WERI-Rb-1 (cell line): ENCODE measurements at places on chromosomes 11 and 22.

DNA sequence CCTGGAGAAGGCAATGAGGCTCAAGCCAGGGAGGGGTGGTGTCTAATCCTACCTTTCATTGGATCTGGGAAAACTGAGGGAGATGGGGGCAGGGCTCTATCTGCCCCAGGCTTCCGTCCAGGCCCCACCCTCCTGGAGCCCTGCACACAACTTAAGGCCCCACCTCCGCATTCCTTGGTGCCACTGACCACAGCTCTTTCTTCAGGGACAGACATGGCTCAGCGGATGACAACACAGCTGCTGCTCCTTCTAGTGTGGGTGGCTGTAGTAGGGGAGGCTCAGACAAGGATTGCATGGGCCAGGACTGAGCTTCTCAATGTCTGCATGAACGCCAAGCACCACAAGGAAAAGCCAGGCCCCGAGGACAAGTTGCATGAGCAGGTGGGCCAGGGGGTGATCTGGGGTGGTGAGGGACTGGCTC, at the start of gene FOLR1:
FOLR1 (plus strand) TSS at position 180 of the 421 bp plus-strand sequence; CDS start at position 214, 34 bp downstream.
- DNase-seq = peak; percentile 37

DNA sequence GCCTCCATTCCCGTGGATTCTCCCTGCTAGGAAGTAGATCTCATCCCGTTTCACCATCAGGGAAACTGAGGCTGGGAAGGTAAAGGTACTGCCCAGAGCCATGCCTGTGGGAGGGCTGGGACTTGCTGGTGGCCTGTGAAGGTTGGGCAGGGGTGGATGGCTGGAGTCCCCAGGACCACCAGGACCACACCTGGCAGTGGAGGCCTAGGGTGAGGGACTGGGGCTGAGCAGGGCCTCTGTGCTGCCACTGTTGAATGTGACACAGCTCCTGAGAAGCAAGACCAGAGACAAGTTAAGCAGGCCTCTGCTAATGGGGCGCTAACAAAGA, 26.2 kb upstream of the PRODH start:
- no peak for DNase-seq

- peak; percentile 39 for DNase-seq
Observed at GRCh38 chr11:61764606-61765260, 12.3 kb downstream of the MYRF start.

- DNase-seq = no peak
Observed at GRCh38 chr22:20663137-20663828, 110.6 kb upstream of the SERPIND1 start.

GRCh38 chr11:113547739-113548138, 72.5 kb upstream of the DRD2 start:
- no peak for DNase-seq

DNA sequence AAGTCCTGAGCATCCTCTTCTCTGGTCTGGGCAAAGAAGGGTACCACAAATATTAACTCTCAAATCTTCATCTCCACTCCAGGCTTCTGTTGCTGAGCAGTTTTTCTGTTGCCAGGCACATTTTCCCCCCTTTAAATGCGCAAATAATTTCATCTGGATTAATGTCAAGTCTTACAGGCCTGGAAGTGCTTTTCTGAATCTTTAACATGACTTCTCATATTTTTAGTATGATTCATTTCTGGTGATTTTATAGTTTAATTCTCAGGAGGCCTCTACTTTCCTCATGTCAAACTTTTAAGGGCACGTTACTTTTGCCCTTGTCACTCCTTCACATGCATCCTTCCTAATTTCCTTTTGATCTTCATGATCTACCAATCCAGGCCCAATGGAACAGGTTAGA, 510.2 kb downstream of the METTL15 start:
- DNase-seq = no peak

GRCh38 chr11:119149018-119149785, at the start of gene ABCG4:
Gene ABCG4 (plus strand): TSS chr11:119149052. CDS start chr11:119149966, 914 bp downstream.
- DNase-seq = peak; percentile 81

- no peak for DNase-seq
Observed at GRCh38 chr11:24885580-24886173, 388.8 kb downstream of the LUZP2 start.

GRCh38 chr11:18704698-18705097, 6.1 kb downstream of the TMEM86A start:
- no peak for DNase-seq

GRCh38 chr22:33492210-33492651, 428.0 kb downstream of the LARGE1 start:
- no peak for DNase-seq

- no peak for DNase-seq
Observed at GRCh38 chr22:41369424-41369745, 12.4 kb upstream of the TEF start.

DNA sequence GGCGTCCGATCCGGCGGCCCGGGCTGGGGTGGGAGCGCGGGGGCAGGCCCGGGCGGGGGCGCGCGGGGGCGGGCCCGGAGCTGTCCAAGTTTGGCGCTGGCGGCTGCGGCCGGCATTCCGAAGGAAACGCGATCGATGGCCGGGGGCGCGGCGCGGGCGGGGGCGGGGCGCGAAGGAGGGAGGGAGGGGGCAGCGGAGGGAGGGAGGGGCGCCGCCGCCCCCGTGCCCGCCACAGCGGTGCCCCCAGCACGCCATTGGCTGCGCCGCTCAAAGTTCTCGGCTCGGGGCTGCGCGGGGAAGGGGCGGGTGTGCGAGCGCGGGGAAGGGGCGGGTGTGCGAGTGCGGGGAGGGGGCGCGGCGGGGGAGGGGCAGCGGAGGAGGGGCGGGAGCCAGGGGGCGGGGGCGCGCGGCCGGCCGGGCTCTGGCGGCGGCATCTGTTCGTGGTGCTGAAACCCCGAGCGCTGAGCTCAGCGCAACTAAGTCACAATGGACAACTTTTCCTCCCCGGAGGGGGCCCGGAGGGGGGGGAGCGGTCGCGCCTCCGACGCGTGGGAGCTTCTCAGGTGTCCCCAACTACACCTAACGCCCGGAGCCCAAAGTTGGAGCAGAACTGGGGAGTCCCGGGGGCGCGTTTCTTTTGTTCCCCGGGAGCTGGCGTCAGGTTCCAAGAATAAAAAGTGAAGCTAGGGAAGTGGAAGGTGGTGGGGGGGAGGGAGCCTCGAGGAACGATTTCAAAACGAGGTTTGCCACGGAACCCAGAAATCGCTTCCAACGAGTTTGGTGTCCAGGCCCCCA, 2.2 kb downstream of the PHF21B start:
- DNase-seq = peak; percentile 87

DNA sequence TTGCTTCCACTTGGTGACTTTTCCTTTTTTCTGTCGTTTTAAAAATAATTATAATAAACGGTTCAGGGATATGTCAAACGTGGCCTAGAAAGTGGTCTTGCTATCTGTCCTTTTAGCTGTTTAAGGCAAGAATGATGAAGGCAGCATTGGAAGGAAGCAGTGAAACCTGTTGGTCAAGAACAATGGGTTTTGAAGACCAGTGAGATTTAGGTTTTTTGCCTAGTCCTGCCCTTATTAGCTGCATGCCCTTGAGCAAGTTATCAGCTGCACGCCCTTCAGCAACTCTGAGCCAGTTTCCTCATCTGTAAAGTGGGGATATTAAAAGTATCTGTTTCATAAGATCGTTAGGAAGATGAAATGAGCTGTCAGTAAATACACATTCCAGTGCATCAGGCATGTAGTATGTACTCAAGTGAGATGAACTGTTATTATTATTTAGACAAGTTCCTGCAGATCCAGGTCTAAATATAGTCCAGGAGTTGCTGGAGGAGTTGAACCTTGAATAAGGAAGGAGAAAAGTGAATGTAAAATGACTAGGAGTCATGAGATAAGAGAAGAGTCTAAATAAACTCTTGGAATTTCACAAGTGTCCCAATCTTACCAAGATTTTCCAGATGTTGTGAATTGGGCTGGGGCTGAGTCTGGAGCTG, 90.8 kb upstream of the HSD17B12 start:
- no peak for DNase-seq

DNA sequence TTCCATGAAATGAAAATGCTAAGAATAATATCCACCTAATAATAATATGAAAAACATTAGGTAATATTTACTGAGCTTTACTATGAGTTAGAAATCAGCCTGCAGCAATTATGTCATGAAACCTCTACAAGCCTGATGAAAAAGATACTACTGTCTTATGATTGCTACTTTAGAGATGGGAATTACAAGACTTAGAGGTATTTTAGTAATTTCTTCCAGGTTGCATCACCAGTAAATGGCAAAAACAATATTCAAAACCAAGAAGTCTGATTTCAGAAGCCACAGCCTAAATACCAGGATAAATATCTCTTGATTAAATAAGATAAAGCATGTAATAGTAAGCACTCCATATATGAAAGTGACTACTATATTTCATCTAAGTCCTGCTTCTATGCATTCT, 13.8 kb downstream of the OR5B21 start:
- DNase-seq = no peak

DNA sequence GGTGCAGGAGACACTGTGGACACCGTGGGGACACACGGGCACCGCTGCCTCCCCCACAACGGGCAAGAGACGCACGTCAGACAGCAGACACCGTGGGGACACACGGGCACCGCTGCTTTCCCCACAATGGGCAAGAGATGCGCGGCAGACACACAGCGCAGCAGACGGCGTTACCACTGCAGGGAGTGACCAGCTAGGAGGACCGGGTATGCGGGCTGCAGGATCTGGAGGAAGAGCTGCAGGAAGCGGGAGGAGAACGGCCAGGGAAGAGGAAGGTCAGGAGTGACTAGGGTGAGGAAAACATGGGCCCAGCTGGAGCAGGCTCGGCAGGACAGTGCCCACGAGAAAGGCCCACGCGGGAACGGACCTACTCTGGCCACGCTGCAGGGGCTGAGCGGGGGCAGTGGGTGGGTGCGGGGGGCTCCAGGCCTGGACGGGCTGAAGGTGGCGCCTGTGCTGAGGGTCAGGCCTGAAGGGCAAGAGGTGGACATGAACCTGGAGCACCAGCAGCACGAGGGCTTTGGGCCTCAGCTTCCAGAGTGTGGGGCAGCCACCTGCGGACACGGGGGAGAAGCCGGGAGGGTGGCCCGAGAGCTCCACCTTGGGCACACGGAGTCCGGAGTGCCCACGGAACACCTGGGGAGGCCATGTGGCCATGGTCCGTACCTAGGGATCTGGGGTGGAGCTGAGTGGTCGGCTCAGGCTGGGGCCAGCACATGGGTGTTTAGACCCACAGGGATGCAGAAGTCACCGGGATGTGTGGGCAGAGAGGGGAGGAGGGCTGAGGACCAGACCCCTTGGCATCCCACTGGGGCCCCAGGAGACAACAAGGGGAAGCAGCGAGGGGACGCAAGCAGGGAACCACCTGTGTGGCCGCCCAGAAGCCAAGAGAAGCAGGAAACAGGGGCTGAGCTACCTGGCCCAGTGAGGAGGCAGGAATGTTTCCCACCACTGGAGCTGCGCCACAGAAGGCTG, 16.5 kb downstream of the TOLLIP start:
- DNase-seq = no peak

DNA sequence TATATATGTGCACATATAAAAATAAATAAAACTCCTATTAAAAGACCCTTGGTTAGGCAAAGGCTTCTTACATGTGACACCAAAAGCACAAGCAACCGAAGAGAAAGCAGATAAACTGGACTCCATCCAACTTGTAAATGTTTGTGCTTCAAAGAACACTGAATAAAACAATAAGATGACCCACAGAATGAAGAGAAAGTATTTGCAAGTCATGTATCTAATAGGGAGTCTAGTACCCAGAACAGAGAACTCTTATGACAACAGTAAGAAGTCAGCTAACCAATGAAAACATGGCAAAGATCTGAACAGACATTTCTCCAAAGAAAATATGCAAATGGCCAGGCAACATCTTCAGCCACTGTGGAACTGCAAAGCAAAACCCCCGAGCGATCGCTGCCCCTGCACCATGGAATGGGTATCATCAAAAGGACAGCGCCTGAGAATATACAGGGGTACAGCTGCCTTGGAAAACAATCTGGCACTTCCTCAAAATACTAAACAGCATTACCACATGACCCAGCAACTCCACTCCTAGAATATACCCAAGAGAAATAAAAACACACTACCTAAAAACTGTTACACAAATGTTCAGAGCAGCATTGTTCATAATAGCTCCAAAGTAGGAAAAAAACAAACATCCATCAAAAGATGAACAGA, 17.2 kb downstream of the BRD1 start:
- no peak for DNase-seq

DNA sequence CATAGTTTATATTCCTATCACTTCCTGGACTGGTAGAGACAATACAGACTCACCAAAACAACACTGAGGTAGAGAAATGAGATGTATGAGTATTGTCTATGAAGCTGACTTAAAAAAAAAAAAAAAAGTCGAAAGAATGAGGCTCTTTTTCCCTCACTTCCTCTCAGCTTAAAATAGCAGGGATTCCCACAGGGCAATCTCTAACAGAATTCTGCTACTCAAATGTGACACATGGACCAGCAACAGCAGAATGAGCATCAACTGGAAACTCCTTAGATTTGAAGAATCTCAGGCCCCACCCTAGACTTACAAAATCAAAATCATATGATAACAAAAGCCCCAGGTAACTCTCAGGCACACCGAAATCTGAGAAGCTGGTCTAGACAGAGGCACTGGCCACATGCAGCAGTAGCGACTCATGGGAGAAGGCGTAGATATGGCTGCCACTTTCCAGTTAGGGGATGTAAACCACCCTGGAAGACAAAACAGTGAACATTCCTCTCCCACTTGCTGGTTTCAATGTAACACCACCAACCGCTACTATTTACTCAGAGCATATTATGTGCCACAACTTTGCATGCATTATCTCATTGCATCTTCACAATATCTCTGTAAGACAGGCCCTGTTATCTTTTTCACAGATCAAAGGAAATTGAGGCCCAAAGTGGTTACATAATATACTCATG, 128.0 kb downstream of the RBFOX2 start:
- DNase-seq = no peak

DNA sequence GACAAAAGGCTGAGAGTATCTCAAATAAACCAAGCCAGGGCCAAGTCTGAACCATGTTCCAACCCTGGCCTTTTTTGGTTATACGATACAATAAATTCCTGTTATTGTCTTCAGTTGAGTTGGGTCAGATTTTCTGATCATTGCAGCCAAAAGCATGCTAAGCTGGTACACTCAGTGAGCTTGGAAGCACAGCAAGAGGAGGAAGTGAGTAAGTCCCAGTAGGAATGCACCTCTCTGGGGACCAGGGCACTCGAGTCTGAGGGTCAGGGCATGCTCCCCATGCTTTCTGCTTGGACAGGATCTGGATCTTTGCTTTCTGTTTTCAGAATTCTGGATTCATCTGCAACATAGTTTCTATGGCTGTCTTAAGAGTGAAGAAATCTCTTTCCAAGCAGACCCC, 73.1 kb downstream of the TMPRSS5 start:
- no peak for DNase-seq

GRCh38 chr11:107928767-107929507, 689 bp downstream of the RAB39A start:
- peak; percentile 45 for DNase-seq
